Lower leg skin (tissue), 4 donors: ENCODE measurements at places on chromosomes 16 and 17. TPM values are rescaled to one million over a fixed set of nuclear protein-coding genes. Genes with fewer than 3 reads are reported as not detected.

DNA sequence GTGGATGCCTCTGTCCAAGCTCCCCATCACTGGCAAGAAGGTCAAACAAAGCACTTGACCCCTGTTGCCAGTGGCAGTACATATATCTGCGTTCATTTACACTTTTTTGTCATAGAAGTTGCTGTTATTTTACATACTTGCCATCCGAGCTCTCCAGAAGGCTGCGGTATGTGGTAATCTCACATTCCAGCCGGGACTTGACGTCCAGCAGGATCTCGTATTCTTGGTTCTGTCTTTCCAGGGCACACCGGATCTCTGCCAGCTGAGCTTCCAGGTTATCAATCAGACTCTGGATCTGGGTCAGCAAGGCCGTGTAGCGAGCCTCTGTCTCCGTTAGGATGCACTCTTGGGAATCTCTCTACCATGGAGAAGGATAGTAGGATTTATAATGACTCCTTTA is 6.6 kb downstream of the KRT39 start:
- no peak for DNase-seq

GRCh38 chr17:8366231-8366630 is 10.3 kb downstream of the KRABD2 start:
- no peak for DNase-seq

The SMIM36 gene
- not detected for total RNA-seq

The SLC16A11 gene
- total RNA-seq = 6.3 TPM

The KRT33A gene
- 73.9 TPM for total RNA-seq

The RPH3AL gene
- 22.9 TPM for total RNA-seq
